ENCODE measurements at places on chromosomes 5 and 9.
A peak's percentile ranks its signal among the peaks of the same experiment; 100 is the strongest.

GRCh38 chr9:17928768-17929167 is 349.9 kb downstream of the SH3GL2 start:
- no peak for DNase-seq

- no peak for DNase-seq
Measured at GRCh38 chr5:40021007-40021406, 596.2 kb upstream of the DAB2 start.

DNA sequence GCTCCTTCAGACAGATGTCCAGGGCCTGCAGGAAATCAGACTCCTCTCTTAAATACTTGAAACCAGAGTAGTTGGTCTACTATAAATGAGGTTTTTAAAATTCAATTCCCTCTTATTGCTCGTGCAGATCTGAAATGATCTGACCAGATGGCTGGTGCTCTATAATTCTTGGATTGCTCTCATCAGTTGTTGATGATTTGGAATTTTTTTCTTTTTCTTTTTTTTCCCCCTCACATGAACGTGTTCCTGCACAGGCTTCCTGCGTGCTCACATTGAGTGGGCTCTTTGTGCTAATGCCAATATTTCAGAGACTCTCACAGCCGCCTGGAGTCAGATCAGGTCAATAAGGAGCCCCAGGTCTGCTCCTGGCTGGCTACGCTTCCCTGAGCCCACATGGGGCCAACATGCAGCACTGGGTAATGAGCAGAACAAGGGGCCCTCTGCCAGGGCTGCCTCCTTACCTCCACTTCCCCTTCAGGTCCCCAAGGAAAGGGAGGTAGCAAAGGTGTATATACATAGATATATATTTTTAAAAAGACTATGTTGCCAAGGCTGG is 82.0 kb downstream of the SIL1 start:
- no peak for DNase-seq

DNA sequence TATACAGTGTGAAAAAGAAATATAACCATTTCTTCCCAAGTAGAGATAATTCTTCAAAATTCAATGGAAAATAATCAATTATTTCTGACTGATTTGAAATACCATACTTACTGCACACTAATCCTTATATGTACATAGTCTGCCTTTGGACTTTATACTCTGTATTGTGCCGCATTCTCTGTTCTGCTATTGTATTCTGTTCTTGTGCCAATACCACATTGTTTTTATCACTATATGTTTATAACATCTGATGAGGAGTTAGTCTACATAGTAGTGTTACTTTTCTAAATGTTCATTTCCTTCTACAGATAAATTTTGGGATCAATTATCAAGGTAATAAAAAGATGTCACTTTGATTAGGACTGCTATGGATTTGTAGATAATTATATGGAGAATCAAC is 16.7 kb upstream of the ZNF462 start:
- DNase-seq, result no peak

- DNase-seq, result no peak
Measured at GRCh38 chr9:125486576-125486975, 220.4 kb downstream of the MAPKAP1 start.

DNA sequence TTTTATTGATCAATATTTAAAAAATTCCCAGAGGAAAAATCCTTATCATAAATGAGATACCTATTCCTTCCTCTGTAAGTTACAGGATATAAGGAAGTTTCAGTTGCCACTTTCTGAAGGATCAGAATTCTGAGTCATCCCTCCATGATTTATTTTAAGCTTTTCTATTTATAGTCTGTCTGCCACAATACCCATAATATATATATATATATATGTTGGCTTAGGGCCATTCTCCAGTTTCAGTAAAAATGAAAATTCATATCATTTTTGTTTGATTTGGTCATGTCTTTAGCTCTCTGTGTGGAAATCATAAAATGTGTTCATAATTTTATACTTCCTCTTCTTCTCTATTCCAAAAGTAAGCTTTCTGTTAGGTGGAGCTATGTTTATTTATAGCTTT is 215.8 kb upstream of the CYLC2 start:
- no peak for DNase-seq

GRCh38 chr5:177474846-177475562 is 1.6 kb upstream of the DBN1 start:
- no peak for DNase-seq

- DNase-seq, result no peak
Measured at GRCh38 chr5:110099572-110099971, 409.8 kb downstream of the MAN2A1 start.

- DNase-seq, result peak; percentile 90
Measured at GRCh38 chr9:133916159-133916541, 76.0 kb downstream of the VAV2 start.

GRCh38 chr5:85814596-85814995 is 803.1 kb upstream of the COX7C start:
- DNase-seq, result no peak

GRCh38 chr9:14081745-14082144 is 232.2 kb downstream of the NFIB start:
- no peak for DNase-seq

GRCh38 chr9:123778232-123778902 is 151.6 kb downstream of the DENND1A start:
- no peak for DNase-seq

- DNase-seq, result no peak
Measured at GRCh38 chr9:109132567-109133021, 12.8 kb upstream of the TMEM245 start.

GRCh38 chr5:88842784-88843183 is 40.2 kb downstream of the MEF2C start:
- no peak for DNase-seq

DNA sequence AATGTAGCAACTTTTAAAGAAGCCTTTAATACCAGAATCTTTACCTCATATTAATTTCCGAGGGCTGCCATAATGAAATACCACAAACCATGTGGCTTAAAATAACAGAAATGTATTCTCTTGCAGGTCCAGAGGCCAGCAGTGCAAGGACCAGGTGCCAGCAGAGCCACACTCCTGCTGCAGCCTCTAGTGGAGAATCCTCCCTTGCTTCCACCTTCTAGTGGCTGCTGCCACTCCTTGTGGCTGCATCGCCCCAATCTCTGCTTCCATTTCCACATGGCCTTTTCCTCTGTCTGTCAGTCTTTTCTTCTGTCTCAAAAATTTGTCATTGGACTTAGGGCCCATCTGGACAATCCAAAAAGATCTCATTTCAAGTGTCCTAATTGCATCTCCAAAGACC is 401.5 kb downstream of the EFNA5 start:
- no peak for DNase-seq

All from putamen (tissue), 1 donor.